ENCODE measurements at places on chromosomes 7 and 10. TPM values are rescaled to one million over a fixed set of nuclear protein-coding genes. Genes with fewer than 3 reads are reported as not detected.

IPMK gene
- 4.6 TPM for total RNA-seq

SPDYE6 gene
- total RNA-seq, result not detected

GRCh38 chr7:122311734-122312450 lies 7.3 kb upstream of the FEZF1 start:
- H3K36me3 ChIP-seq, result no peaks in the 10 kb centered on the region
- no peak overlapping the region for H3K27ac ChIP-seq
- no peak overlapping the region for H3K4me3 ChIP-seq
- peak; percentile 44 for DNase-seq
- H3K4me1 ChIP-seq, result peaks cover 5% of the 10 kb centered on the region
- peaks cover 81% of the 10 kb centered on the region for H3K27me3 ChIP-seq

- no peak overlapping the region for H3K4me3 ChIP-seq
- no peaks in the 10 kb centered on the region for H3K36me3 ChIP-seq
- H3K4me1 ChIP-seq, result no peaks in the 10 kb centered on the region
- no peak overlapping the region for H3K27ac ChIP-seq
- H3K27me3 ChIP-seq, result peaks cover 3% of the 10 kb centered on the region
Measured at GRCh38 chr10:2798336-2799022, 268.9 kb upstream of the PFKP start.

GRCh38 chr7:44881610-44882009 lies 3.7 kb downstream of the PURB start:
- no peaks in the 10 kb centered on the region for H3K36me3 ChIP-seq
- H3K4me3 ChIP-seq, result no peak overlapping the region
- no peak for DNase-seq
- H3K27me3 ChIP-seq, result no peaks in the 10 kb centered on the region
- H3K4me1 ChIP-seq, result peaks cover 45% of the 10 kb centered on the region
- no peak overlapping the region for H3K27ac ChIP-seq

DNA sequence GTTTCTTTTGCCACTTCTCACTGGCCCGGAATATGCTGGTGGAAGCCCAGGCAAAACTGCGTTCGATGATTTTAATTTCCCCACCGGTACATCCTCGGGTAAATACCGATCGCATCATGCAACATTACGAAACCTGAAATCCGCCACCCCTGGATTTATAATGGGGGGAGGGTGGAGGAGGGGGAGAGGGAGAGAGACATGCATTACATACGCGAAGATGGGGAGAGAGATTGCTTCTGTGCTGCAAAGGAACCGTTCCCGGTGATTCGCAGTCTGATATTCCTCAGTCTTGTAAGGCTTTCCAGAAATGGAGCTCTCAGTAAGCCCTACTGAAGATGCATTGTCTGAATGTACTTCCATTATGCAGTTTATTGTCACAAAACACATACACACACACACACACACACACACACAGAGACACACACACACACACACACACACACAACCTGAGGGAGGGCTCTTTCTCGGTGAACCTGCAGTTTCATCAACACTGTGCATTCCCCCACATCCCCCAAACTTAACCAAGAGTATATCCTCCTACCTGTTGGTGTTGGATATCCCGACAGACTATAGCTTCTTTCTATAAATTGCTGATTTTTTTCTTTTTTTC lies 741 bp downstream of the GPR85 start:
- no peaks in the 10 kb centered on the region for H3K36me3 ChIP-seq
- no peaks in the 10 kb centered on the region for H3K27me3 ChIP-seq
